ENCODE measurements at places on chromosomes 12 and 14.
A peak's percentile ranks its signal among the peaks of the same experiment; 100 is the strongest.

DNA sequence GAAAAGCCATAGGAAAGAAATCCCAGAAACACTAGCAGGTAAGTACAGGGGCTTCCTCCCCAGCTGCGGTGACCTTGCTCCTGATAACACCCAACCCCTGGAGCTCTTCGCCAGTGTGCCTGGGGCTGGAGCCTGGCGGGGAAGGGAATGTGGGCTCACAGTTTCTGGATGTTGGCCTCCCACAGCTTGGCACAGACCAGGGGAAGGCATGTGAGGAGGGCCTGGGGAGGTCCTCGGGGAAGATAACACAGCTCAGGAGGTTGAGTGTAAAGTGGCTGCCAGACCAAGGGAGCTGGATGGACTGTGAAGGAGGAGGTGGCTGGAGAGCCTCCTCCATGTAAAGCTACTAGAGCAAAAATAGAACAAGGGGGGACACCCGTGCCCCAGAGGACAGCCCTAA lies 120.1 kb downstream of the BICD1 start:
- no peak for DNase-seq

DNA sequence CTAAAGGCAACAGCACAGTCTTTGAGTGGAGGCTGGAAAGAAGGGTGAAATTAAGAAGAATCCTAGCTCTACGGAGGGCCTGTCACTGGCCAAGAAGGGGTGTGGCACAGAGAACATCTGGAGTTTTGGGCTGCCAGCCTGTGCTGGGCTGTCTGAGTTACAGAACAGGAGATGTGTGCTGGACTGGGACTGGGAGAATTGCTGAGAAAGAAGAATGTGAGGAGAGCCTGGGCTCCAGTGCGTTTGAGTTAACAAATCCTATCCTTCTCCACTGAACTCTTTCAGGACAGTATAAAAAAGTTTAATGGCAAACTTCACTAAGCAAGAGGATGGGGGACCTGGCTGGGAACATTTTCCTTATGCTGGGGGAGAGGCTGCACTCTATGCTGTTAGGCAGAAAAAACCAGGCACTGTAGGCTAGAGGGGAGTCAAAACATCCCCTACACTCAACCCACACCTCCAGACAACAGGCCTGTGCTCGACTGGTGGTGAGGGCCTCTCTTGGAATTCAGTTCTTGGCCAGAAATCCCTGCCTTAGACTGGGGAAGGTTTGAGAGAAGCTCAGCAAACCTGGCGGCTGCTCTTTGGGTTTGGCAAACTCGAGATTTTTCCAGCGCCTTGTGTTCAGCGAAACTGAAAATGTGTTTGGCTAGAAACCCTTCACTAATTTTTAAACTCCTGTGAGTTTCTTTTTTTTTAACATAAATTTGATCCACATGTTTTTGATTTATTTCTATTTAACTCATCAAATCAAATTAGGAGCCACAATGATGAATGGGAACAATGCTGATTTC lies 217.3 kb downstream of the MON2 start:
- no peak for DNase-seq

DNA sequence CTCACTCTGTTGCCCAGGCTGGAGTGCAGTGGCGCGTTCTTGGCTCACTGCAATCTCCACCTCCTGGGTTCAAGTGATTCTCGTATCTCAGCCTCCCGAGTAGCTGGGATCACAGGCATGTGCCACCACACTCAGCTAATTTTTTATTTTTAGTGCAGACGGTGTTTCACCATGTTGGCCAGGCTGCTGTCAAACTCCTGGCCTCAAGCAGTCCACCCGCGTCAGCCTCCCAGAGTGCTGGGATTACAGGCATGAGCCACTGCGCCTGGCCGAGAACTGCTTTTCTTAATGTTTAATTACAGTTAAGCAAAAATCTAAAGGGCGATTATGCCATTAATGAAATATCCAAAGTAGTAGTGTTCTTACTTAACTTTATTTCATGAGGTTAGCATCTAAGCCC lies 13.6 kb downstream of the YARS2 start:
- DNase-seq: no peak

DNA sequence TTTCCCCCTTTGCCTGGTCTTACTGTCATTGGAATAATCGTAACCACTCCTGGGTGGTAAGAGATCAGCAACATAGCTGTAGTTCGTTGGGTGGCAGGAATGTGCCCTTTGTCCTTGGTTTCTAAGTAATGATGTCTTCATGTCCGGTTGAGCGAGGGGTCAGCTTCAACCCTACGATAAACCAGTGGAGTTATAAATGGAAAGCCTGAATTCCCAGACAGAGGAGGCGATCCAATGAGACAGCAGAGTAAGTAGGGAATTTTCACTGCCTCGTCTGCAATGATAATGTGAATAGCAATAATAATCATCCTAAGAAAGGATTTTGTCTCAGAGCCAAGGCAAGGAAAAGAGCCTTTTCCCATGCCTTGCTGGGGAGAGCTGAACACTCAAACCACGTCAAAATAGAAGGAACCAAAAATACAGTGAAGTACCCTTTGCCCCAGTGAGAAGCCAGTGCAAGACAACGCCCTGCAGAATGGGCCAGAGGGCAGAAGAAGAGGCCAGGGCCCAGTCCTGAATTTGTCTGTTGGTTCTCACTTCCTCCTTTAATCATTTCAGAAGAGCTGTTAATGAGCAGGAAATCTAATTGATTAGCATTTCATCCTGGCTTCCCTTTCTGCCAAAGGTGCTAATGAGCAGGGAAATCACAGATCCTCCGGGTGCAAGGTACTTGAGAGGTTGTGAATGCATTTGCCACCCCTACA lies 330.7 kb downstream of the CACNA1C start:
- DNase-seq: peak; percentile 54

DNA sequence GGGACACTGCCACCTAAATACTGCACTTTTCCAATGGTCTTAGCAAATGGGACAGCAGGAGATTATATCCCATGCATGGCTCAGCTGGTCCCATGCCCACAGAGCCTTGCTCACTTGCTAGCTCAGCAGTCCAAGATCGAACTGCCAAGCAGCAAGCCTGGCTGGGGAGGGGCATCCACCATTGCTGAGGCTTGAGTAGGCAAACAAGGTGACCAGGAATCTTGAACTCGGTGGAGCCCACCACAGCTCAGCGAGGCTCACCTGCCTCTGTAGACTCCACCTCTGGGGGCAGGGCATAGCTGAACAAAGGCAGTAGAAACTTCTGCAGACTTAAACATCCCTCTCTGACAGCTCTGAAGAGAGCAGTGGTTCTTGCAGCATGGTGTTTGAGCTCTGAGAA lies 370.8 kb upstream of the MGAT4C start:
- no peak for DNase-seq

- no peak for DNase-seq
These were observed 122.6 kb downstream of the ESRRB start for GRCh38 chr14:76498463-76498935.

DNA sequence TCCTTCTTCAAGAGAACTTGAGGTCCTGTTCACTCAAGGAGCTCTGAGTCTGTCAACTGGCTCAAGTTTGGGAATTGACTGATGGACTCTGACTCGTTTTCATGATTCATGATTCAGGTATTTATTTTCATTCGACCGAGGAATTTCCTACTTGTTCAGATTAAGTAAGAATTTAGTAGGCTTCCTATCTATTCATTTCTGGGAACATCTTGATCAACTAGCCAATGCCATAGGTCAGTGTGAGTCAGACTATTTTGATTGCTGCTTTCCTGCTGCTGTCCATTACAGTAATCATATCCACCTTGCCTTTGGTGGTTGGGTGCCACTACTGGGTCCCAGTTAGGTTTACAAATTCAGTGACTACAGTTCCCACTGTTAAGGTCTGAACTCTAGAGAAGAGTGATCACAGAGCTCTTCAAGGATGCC lies 6.1 kb downstream of the FAM186A start:
- no peak for DNase-seq

DNA sequence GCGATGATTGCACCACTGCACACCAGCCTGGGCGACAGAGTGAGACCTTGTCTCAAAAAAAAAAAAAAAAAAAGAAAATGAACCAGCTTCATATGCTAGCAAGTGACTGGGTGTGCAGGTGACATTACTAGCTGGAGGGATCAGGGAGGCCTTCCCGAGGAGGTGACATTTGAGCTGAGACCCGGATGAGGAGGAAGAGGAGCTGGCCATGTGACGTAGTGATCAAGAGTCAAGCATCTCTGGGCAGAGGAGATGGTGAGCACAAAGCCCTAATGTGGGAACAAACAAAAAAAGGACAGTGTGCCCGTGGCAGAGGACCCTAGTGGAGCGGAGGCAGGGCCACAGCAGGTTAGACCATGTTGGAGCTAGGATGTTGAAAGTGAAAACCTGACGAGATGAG lies 3.5 kb upstream of the PTPN6 start:
- DNase-seq: no peak

GRCh38 chr12:71130521-71131069 lies 27.2 kb downstream of the TSPAN8 start:
- no peak for DNase-seq

- peak; percentile 39 for DNase-seq
These were observed 390 bp downstream of the JKAMP start for GRCh38 chr14:59484639-59485175.

DNA sequence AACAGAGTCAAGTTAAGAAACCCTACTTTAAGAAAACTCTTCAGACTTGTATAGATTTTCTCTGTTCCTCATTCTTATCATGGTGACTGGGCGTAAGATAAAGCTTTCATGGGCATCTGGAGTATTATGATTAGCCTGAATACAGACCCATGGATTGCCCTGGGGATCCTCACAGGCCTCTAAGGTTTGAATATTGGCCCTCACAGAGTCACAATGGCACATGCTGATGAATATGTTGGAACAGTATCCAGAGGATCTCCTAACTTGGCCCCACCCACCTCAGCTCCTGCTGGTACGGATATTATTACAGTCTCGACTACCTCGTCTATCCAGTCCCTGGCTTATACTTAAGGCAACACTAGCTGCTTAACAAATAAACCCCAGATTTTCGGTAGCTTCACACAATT lies 8.1 kb downstream of the OSBPL8 start:
- no peak for DNase-seq

DNA sequence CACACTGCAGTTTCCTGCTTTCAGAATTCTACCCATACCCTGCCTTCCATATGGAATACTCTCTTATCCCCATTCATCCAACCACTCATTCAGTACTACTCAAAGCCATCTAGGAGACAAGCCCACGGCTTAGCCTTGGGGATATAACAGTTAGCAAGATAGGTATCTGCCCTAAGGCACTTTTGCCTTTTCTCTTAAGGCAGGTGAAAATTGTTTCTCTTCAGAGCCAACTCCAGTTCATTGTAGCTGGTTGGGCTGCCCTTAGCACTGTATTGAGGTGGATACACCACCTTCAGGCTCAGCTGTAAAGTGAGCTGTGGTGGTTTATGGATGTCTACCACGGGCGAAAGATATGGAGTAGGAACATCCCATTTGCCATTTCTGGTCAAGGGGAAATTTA lies 729.7 kb upstream of the TBX3 start:
- no peak for DNase-seq

DNA sequence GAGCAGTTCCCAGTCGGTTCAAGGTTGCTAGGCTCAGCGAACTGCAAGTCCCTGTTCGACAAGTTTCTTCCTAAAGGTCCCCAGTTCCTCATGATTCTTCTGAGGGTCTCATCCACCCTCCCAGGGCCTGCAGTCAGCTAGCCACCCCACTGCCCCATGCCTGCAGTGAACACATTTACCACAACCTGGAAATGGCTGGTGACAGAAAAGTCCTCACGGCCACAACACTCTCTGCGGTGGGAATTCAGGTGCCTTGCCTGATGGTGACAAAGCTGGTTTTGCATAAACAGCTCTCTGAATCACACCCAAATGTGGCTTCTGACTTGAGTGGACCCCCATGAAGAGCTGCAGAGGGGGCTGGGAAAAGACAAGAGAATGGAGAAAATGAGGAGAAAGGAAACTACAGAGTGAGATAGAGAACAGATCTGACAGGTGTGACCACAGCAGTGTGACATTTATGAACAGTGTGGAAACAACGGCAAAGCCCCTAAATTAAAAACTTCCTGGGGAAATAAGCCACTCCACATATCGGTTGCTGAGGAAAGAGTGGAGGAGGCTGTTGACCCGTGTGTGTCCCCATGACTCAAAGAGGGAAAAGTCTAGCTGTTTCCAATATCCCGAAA lies 1.3 kb upstream of the CD27 start:
- no peak for DNase-seq

- peak; percentile 79 for DNase-seq
These were observed 3.7 kb downstream of the CLEC4A start for GRCh38 chr12:8127138-8127537.

DNA sequence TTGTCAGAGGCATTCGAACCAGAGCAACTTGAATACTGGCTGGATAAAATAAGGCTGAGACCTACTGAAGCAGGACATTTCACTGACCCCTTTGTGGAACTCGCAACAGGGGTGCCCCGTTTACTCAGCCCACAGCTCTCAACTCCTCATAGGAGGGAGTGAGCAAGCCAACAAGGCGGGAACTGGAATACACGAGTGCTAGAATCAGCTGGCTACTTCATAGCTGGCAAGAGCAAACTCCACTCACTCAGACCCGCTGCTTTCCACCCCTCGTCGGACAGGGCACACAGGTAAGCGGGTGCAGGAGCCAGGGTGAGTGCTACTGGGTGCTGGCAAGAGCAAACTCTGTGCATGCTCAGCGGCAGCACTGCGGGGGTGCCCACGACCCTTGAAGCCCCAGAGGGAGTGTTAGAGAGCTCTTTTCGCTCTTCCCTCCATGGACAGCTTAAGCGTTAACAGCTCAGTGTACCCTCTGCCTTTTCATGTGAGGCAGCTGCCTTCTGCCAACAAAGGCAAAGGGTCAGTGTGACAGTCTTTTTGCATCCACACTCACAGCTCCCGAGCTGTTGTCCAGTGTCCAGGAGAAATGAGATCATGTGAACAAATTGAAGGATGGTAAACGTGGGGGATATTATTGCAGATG lies 15.7 kb downstream of the CAPZA3 start:
- DNase-seq: no peak

- DNase-seq: no peak
These were observed 662 bp upstream of the NELL2 start for GRCh38 chr12:44876544-44877410.

GRCh38 chr12:102438827-102439210 lies 41.5 kb downstream of the IGF1 start:
- no peak for DNase-seq

- DNase-seq: no peak
These were observed 253.8 kb upstream of the E2F7 start for GRCh38 chr12:77319166-77319565.

- DNase-seq: no peak
These were observed 128.4 kb downstream of the RPAP3 start for GRCh38 chr12:47577206-47577989.

GRCh38 chr12:6534945-6535696 lies 804 bp downstream of the GAPDH start:
- DNase-seq: peak; percentile 91

GRCh38 chr12:65666876-65667275 lies 157.4 kb upstream of the HMGA2 start:
- DNase-seq: no peak

GRCh38 chr12:131131808-131132117 lies 178.1 kb downstream of the ADGRD1 start:
- DNase-seq: no peak
